ENCODE measurements at places on chromosomes 5 and 9.

GRCh38 chr9:24624481-24624880 lies 78.8 kb upstream of the IZUMO3 start:
- no peak for DNase-seq

DNA sequence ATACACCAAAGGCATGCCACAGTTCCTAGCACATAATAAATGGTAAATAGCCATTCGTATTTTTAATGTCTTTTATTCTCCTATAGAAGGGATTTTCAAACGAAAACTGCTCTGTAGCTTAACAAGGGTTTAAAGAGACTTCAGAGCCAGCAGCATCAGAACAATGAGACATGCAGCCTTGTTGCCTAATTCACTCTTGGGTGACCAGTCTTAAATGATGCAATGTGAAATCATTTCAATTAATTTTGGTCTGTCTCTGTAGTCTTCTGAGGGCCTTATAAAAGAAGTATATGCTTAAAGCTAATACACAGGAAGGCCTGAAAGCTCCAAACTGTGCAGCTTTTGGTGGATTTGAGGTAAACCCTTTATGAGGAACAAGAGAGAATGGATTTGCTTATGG lies 888.8 kb upstream of the WWC1 start:
- no peak for DNase-seq

DNA sequence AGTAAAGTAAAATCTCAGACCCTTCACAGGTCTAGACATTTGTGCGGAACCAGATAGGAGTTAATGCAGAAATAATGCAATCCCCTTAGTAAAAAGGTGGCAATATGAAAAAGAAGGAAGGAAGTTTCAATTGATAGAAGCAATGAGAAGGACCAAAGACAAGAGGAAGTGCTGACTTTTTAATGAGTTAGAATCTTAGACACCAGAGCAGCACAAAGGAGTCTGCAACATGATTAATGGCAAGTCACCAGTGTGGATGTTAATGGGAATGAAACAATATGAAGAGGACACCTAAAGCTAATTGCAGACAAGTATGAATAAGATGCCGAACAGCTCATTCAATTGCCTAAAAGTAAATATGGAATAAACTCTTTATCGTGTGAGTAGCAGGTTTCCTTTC lies 50.9 kb downstream of the MEGF9 start:
- DNase-seq: no peak

DNA sequence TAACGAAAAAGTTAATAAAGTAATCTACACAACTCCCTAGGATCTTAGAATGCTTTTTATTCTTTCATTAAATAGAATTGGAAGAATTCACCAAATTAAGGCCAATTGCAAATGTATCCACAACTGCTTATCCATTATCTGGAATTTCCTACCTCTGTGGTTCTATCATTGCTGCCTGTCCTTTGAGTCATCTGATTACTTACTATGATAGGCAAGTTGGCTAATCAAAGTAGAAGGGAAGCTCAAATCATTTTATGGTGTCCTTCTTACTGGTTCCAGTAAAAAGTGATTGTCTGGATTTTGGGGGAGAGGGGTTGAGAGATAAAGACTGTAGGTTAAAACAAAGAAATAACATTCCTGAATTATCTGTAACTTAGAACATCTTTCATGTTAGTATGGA lies 161.4 kb upstream of the GNA14 start:
- no peak for DNase-seq

- DNase-seq: no peak
Observed at GRCh38 chr5:8700671-8701070, 831.7 kb downstream of the MTRR start.

GRCh38 chr5:886036-886435 lies 6.6 kb downstream of the BRD9 start:
- DNase-seq: no peak

All from CD4-positive, alpha-beta T cell treated with Interleukin-4 for 4 hours (primary cell).